ENCODE measurements at places on chromosomes 1 and 21. TPM values are rescaled to one million over a fixed set of nuclear protein-coding genes. Genes with fewer than 3 reads are reported as not detected.

DNA sequence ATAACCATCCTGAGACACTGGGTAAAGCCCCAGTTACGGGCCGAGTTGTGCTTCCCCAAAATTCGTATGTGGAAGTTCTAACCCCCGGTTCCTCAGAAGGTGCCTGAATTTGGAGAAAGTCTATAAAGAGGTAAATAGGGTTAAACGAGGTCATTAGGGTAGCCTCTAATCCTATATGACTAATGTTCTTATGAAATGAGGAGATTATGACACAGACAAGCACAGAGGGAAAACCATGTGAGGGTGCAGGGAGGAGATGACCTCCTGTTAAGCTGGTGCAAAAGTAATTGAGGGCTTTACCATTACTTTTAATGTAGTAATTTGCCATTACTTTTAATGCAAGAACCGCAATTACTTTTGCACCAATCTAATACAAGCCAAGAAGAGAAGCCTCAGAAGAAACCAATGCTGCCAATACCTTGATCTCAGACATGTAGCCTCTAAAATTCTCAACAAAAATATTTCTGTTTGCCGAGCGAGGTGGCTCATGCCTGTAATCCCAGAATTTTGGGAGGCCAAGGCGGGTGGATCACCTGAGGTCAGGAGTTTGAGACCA is 260.8 kb downstream of the GPATCH2 start:
- no peak overlapping the region for H3K4me3 ChIP-seq
- no peak overlapping the region for H3K27ac ChIP-seq
- no peaks in the 10 kb centered on the region for H3K4me1 ChIP-seq
- H3K36me3 ChIP-seq, result no peaks in the 10 kb centered on the region

Gene NPR1
- total RNA-seq, result 6.0 TPM

Gene HPCA
- total RNA-seq, result not detected

DNA sequence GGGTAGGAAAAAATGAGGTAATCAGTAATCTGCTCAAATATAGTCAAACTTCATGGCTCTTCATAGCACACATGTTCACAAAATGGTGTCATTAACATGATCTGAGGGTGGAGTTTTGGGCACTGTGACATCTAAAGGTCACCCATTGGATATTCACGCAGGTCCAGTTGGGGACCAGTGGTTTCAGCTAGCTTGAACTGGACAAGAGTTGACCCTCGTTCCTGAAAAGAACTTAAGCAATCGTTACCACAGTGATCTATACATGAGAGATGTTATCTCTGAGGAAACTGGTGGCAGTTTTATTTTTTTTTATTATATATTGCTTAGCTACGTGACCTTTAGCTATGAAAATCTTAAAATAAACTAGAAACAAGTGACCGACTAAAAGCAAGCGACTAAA is 3.0 kb upstream of the OR2C3 start:
- H3K36me3 ChIP-seq, result no peaks in the 10 kb centered on the region
- no peak overlapping the region for H3K27ac ChIP-seq
- no peaks in the 10 kb centered on the region for H3K4me1 ChIP-seq
- no peak for DNase-seq

- H3K36me3 ChIP-seq, result no peaks in the 10 kb centered on the region
- peaks cover under 1% of the 10 kb centered on the region for H3K4me1 ChIP-seq
- H3K4me3 ChIP-seq, result no peak overlapping the region
- no peak for DNase-seq
- H3K27ac ChIP-seq, result peak overlapping the region; percentile 66
Measured at GRCh38 chr1:27863538-27863915, 8.8 kb upstream of the THEMIS2 start.

- H3K36me3 ChIP-seq, result no peaks in the 10 kb centered on the region
- no peak overlapping the region for H3K4me3 ChIP-seq
- DNase-seq, result no peak
- no peaks in the 10 kb centered on the region for H3K4me1 ChIP-seq
Measured at GRCh38 chr1:203805689-203806088, 10.3 kb downstream of the ZBED6 start.

Gene SPATA45
- not detected for total RNA-seq

- peaks cover 5% of the 10 kb centered on the region for H3K36me3 ChIP-seq
- no peaks in the 10 kb centered on the region for H3K4me1 ChIP-seq
- DNase-seq, result no peak
- H3K27ac ChIP-seq, result no peak overlapping the region
Measured at GRCh38 chr1:100360790-100361510, 8.6 kb downstream of the CDC14A start.

DNA sequence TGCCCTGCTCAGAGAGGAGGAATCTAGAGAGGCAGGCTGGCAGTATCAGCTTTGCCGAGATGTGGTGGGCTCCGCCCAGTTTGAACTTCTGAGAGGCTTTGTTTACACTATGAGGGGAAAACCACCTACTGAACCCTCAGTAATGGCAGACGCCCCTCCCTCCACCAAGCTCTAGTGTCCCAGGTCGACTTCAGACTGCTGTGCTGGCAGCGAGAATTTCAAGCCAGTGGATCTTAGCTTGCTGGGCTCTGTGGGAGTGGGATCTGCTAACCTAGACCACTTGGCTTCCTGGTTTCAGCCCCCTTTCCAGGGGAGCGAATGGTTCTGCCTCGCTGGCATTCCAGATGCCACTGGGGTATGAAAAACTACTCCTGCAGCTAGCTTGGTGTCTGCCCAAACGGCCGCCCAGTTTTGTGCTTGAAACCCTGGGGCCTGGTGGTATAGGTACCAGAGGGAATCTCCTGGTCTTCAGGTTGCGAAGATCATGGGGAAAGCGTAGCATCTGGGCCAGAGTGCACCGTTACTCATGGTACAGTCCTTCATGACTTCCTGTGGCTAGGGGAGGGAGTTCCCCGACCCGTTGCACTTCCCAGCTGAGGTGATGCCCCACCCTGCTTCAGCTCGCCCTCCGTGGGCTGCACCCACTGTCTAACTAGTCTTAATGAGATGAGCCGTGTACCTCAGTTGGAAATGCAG is 43.6 kb downstream of the C21orf91 start:
- no peaks in the 10 kb centered on the region for H3K27me3 ChIP-seq
- no peak overlapping the region for H3K4me3 ChIP-seq
- no peaks in the 10 kb centered on the region for H3K36me3 ChIP-seq
- H3K4me1 ChIP-seq, result peaks cover 6% of the 10 kb centered on the region
- DNase-seq, result no peak

Gene OR2L2
- total RNA-seq, result not detected

- no peaks in the 10 kb centered on the region for H3K36me3 ChIP-seq
- no peak overlapping the region for H3K4me3 ChIP-seq
- peaks cover 5% of the 10 kb centered on the region for H3K4me1 ChIP-seq
- DNase-seq, result no peak
Measured at GRCh38 chr1:167136191-167136614, 42.3 kb downstream of the STYXL2 start.

DNA sequence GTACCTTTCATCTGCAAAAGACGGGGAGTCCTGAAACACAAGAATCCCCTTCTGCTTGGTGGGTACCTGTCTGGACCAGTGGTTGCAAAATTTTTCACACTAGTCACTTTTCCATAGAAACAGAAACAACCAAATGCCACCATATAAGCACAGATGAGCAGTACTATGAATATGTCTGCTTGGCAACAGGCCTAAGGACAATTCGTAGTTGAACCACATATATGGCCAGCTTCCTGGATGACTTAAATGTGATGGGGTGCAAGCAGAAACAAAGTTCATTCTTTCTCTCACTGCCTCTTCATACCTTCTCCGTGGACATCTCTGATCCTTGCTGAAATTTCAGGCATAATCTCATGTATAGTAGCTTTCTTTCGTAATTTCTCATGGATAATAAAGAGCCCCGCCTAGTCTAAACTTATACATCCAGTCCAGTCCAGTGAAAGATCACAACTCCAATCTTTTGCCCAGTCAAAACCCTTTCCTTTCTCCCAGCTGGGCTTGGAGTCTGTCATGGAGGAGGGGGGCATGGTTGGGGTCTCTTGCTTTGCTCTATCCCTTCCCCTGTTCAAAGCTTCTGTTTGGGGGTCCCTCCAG is 7.0 kb downstream of the FCAMR start:
- H3K27ac ChIP-seq, result no peak overlapping the region
- DNase-seq, result no peak
- H3K36me3 ChIP-seq, result no peaks in the 10 kb centered on the region

- H3K4me3 ChIP-seq, result no peak overlapping the region
- no peak for DNase-seq
- no peaks in the 10 kb centered on the region for H3K36me3 ChIP-seq
- no peaks in the 10 kb centered on the region for H3K4me1 ChIP-seq
- H3K27ac ChIP-seq, result no peak overlapping the region
- H3K27me3 ChIP-seq, result no peaks in the 10 kb centered on the region
Measured at GRCh38 chr21:40377135-40377534, 469.8 kb downstream of the DSCAM start.

DNA sequence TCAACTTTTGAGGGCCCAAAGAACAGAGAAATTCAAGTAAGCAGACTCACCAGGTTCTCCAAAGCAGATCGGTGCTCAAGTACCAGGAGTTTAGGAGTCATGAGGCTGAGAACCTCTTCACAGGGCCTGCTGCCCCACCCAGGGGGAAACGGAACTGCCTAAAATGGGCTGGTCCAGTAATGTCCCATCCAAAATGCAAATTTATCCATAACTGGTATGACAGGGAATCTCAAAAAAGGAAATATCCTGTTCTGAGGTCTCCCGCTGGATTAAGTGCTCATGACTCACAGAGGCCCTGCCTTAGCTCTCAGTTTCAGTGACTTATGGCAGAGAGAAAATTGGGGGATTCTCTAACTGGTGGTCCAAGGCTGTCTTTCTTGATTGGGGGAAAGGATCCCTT is 9.3 kb downstream of the SPRR2G start:
- DNase-seq, result no peak
- H3K27ac ChIP-seq, result no peak overlapping the region
- no peaks in the 10 kb centered on the region for H3K27me3 ChIP-seq
- H3K36me3 ChIP-seq, result no peaks in the 10 kb centered on the region
- no peak overlapping the region for H3K4me3 ChIP-seq

DNA sequence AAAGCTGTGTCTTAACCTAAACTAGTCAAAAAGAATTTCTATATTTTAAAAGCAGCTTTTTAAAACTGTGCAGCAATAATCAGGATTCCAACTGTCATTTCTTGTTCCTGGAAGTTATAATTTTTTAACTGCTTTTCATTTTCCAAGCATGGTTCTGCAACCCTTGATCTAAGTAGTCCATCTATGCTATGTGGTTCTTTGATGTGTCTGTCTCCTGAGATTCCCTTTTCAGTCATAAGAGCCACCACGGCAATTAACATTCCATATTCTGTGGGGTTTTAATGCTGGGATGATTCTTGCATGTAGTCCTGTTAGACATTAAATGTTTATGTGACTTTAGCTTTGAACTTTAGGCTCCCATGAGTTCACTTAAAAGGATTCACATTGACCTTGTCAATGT is 220.4 kb downstream of the TPR start:
- DNase-seq, result no peak
- no peaks in the 10 kb centered on the region for H3K4me1 ChIP-seq
- H3K27ac ChIP-seq, result no peak overlapping the region

GRCh38 chr21:42019101-42019605 is 9.0 kb upstream of the ZBTB21 start:
- no peaks in the 10 kb centered on the region for H3K36me3 ChIP-seq
- no peak overlapping the region for H3K27ac ChIP-seq
- H3K4me3 ChIP-seq, result no peak overlapping the region
- H3K4me1 ChIP-seq, result no peaks in the 10 kb centered on the region
- no peak for DNase-seq

DNA sequence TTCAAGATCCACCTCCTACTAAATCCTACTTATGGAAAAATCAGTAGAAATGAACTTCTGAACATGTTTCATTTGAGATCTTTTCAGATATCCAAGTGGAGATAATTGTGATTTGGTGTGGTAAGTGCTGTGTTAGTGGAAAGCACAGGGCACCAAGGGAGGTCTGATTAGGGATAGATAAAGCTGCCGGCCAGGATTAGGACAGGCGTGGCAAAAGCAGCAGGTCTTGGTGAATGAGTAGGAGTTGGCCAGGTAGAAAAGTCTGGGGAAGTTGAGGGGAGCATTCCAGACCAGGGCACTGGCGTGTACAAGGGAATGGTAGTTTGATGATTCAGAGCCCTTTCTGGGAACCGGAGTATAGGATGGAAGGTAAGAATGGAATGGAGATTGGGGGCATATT is 47.8 kb downstream of the AZIN2 start:
- H3K27ac ChIP-seq, result no peak overlapping the region
- H3K4me3 ChIP-seq, result no peak overlapping the region
- H3K27me3 ChIP-seq, result no peaks in the 10 kb centered on the region
- no peaks in the 10 kb centered on the region for H3K36me3 ChIP-seq
- no peak for DNase-seq

Gene SNRNP40
- 28.2 TPM for total RNA-seq

Gene ENSA
- total RNA-seq, result 173 TPM

Gene MYOG
- not detected for total RNA-seq
